Tibial artery (tissue), 4 donors: ENCODE measurements at places on chromosomes 7 and 10.

DNA sequence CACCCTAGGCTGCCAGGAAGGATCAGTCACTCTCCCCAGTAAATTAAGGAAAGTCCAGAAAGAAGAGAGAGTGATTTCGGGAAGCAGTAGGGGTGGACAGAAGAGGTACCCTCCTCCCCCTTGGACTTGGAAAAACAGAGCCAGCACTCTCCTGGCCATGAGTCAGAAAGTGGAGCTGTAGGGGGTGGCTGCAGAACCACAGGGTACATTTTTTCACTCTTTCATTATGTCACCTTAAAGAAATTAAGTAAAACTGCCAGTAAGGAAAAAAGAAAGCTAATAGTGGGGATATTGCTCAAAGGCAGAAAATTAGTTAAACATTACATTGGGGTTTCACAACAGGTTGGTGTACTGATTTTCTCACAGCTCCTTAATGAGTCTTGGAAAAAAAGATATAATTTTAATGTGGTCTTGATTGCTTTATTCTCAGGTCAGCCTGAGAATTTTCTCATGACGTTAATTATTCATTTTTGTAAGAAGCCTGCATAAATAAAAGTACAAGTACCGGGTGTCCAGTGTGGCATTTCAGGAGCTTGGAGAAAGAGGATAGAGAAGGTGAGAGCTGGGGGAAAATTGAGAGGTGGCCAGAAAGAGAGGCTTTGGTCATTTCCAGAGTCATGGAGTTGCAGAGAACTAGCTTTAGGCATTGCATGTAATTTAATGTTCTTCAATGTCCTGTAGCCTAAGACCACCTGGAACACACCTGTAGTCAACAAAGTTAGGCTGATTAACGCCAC, 23.2 kb upstream of the AOAH start:
- no peak for DNase-seq

DNA sequence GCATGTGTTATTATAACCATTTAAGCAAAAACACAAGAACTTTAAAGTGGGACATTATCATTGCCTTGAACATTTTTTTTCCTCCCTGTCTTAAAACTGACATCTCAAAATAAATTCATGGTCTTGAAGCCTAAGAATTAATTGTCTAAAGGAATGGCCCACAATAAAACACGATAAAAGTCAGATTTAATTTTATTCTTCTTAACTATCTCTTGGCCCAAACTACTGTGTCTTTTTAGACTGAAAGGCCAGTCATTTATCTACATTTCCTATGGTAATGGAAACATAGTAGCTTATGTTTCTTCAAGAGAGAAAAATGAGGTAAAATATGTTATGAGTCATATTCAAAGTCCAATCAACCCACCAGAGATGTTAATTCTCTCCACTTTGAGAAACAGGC, 24.4 kb upstream of the ETV1 start:
- no peak for DNase-seq

DNA sequence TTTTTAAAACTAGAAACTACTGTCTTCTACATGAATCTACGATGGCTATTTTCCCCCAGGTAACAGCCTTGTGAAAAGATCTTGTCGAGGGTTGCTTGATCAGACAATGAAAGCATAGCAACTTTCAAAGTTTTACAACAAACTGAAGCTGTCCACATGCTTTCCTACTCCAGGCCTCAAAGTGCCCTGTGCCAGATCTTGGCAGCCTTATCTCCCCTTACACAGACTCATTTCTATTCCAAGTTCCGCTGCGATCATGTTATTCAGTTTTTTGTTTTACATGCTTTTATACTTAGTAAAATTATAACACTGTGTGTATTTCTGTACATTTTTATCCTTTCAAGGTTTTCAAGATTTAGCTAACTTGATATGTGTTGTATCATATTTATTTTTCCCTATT, 661.7 kb upstream of the SORCS1 start:
- no peak for DNase-seq

- no peak for DNase-seq
These were observed 744 bp upstream of the DRGX start for GRCh38 chr10:49396666-49396999.

DNA sequence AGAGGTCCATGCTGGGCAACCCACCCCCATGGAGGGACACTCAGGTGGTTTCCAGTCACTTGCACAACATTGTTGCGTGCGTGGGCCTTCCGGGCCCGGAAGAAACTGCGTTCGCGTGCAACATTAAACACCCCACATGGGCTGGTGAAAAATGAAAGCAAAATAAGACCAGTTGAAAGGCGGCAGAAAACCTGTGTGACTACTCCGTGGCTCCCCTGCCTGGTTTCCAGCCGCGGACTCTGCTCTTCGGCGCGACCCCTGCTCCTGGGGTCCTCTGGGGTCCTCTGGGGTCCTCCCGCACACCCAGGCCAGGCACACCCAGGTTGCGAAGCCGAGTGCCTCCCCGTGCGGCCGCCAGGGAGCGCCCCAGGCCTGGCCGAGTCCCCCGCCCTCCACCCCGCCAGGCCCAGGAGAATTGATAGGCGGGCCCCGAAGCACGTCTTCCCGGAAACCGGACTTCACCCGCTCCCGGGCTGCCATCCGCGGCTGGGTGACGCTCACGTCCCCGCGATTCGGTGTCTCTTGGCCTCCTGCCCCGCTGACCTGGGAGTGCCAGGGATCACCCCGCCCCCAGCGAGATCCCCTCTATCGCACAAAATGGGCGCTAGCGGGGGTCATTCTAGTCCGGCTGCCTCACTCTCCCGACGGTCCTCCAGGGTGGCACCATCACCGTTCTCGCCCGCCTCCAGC, 1.9 kb upstream of the SH2D4B start:
- DNase-seq: peak; percentile 82

GRCh38 chr10:22723783-22724182, 9.4 kb upstream of the PIP4K2A start:
- no peak for DNase-seq

DNA sequence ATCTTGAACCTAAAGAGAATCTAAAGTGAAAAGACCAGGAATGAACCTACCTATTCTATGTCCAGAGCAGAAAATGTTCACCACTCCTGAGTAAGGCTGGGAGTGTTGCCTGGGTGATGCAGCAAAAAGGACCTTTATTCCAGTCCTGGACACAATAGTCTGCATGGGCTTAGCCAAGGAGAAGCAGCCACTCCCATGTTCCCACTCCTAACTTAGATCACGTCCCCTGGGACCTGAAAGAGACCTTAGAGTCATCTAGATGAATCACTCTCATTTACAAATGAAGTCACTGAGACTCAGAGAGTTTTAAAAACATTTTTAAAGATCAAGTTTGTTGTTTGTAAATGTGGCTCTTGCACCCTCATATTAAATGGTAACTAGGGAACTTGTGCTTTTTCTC, 763.4 kb downstream of the KCNMA1 start:
- peak; percentile 85 for DNase-seq
